ENCODE measurements at places on chromosomes 4 and X.

- no peak for DNase-seq
These were observed 197.0 kb upstream of the DCAF8L1 start for GRCh38 chrX:28178206-28178605.

- no peak for DNase-seq
These were observed 449.8 kb upstream of the NWD2 start for GRCh38 chr4:36794716-36795115.

DNA sequence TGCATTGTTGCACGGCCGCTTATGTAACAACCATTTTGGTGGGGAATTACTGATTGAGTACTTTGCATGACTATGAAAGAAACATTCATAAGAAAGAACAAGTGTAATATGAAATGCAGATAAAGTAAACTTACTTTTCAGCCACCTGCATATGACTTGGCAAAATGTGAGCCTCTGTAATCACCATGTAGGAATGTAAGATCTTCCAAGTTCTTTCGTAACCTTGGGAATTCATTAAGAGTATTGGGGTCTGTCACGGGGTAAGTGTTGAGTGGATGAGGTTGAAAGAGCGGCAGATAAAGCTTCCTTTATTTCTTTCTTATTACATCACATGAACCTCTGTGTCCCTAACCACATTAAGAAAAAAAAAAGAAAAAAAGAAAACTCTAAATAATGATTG is 348.5 kb upstream of the NR3C2 start:
- DNase-seq: no peak

DNA sequence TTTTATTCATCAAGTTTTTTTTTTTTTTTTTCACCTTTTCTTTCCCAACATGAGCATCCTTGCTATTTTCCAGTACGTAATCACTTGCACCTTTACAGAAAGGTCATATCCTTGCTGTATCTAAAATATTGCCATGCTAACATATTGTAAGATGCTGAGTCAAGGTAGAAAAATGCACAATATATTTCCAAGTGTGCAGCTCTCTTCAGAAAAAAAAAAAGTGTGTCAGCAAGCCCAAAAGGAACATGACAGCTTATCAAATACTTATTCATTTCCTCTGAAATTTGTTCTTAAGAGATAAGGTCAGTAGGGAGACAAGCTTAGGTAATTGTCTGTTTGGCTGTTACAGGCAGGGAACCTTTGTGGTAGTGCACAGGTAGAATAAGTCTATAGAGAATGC is 27.0 kb downstream of the SH2D1A start:
- no peak for DNase-seq

GRCh38 chrX:152170621-152171020 is 32.2 kb upstream of the MAGEA10 start:
- DNase-seq: no peak

DNA sequence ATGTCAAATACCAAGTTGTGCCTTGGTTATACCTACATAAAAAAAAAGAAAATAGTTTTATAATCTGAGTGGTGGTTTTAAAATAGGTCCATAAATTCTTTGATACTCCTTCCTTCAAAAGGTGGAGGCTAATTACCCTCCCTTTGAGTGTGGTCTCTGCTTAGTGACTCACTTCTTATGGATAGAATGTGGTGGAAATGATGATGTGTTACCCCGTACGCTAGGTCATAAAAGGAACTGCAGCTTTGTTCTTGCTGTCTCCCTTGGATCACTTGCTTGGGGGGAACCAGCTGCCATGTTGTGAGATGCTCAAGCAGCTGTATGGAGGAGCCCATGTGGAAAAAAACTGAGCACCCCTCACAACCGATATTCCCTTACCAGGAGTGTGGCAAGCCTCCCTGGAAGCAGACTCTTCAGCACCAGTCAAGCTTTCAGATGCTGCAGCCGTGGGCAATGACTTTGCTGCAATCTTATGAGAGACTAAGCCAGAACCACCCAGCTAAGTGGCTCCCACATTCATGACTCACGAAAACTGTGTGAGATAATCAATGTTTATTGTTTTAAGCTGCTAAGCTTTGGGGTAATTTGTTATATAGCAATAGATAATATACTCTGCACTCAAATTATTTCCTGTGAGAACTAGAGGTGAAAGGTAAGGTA is 195.0 kb upstream of the GATB start:
- DNase-seq: no peak

GRCh38 chr4:112109360-112110058 is 35.7 kb upstream of the FAM241A start:
- no peak for DNase-seq

DNA sequence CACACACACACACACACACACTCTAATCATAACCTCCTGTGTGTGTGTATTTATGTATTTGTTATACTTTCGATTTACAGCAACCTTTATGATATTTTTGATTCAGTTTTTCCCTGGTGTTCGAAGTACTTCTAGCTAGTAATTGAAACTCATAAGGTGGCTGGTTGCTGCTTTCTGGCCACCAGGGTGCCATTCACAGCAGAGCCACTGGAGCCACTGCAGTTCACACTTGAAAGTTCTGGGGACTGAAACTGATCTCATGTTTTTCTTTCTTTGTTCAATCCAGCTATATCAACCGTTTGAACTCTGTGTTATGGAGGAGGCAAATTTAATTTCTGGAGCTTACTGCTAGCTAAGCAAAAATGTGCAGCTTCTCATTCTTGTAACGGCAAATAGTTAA is 419.4 kb downstream of the ADGRL3 start:
- DNase-seq: no peak

- DNase-seq: no peak
These were observed 64.0 kb upstream of the FGF13 start for GRCh38 chrX:138775517-138775916.

GRCh38 chr4:18935659-18936345 is 914.2 kb upstream of the LCORL start:
- no peak for DNase-seq
